CD4-positive, alpha-beta T cell treated with Interleukin-6 for 4 hours (primary cell): ENCODE measurements at places on chromosomes 11 and 22.

DNA sequence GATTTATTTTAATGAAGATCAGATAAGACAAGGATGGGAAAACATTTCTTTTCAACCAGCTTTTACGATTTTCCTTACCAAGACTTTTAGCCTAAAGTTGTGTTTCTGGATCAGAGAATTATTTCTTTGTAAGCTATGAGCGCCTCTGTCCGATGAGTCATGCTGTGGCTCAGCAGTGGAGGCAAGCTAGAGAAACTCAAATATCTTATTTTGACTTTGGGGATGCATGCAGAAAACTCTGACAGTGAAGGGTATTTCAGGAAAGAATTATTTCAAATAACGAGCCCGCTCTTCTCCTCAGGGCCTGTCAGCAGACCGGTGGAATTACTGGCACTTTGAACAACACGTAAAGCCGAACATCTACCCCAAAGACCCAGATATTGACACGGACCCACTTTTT lies 77.9 kb upstream of the OR5AK2 start:
- no peak for DNase-seq

- no peak for DNase-seq
Observed at GRCh38 chr22:20610243-20610686, 102.9 kb downstream of the MED15 start.

DNA sequence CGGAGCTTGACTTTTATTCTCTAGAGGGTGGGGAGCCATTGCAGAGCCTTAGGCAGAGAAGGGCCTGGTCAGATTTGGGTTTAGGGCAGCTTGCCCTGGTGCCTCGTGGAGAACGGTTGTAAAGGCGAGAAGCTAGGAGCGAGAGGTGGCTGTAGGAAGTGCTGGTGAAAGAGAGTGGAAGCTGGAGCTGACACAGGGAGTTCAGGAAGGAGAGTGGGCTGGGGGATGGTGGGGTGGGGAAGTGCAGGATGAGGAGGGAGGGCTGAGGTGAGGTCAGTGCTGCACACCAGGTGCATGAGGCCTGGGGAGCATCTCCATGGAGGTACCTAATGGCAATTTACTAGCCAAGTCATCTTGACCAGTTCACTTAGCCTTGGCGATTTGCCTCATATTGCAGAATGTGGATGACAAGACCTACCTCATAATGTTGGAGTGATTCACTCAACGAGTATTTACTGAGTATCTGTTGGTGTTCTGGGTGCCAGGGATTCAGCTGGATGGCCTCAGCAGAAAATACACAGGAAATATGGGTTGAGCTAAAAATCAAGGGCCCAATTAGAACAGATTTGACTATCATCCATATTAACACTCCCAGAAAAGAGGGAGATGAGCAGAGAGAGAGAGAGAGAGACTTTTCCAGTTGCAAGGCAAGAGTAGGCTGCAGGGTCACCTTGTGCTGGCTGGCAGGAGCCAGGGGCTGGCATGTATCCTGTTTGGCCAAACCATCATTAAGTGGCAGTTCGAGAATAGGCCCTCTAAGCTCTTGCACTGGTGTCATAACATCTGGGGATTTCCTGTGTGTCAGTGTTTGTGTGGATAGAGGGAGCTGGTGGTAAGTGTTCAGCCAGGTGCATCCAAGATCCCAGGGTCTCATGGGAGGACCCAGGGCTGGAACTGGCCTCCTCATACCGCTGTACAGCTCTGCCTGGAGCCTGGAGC lies 44.4 kb upstream of the CLDN5 start:
- DNase-seq: no peak

DNA sequence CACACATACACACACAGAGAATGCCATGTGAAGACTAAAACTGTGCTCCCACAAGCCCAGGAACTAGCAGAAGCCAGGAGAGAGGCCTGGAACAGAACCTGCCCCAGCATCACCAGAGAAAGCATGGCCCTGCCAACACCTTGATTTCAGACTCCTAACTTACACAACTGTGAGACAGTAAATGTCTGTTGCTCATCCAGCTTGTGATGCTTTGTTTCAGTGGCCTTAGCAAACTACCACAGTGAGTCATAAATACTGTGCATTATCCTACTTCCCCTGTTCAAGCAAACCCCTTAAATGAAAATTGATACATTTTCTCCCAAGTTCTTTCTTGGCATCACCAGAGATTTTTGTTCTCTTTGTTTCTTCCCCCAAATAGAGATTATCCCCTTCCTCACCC lies 1539.4 kb upstream of the TENM4 start:
- no peak for DNase-seq

- no peak for DNase-seq
Observed at GRCh38 chr11:108101090-108101775, 20.1 kb upstream of the ACAT1 start.

DNA sequence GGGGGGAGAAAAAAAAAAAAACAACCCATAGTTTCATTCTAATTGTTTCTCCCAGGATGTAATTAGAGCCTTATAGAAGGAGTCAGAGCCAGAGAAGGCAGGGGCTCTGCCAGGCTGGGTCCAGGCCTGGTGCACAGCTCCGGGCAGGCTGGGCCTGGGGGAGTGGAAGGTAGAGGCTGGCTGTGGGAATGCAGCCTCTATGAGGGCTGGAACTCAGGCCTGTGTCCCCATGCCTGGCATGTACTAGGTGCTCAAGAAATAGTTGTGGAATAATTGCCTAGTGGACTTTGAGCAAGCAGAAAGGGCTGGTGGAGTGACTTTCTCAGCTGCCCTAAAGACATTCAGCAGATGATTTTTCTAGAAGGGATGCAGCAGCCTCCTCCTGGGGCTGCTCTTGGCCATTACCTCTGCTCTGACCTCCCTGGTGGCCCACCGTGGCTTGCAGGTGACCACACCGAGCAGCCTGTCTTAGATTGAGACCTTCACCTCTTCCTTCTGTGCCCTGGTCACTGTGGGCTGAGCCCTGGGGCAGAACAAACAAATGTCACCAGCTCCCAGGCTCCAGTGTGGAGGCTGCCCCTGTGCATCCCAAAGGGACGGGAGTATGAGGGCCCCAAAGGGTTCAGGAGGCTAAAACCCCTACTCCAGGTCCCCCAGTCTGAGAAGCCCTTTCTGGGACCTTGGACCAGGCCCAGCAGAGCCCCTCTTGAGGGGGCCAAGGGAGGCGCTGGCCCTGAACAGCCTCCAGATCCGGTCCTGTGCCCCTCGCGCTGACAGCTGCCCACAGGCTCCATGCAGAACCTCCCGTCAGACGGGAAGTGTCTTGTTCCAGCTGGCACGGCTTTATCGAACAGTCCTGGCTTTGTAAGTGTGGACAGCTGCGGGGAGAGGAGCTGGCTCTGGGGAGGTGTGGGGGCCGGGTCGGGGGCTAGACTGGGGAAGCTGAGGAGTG lies 18.8 kb downstream of the MYEOV start:
- no peak for DNase-seq

DNA sequence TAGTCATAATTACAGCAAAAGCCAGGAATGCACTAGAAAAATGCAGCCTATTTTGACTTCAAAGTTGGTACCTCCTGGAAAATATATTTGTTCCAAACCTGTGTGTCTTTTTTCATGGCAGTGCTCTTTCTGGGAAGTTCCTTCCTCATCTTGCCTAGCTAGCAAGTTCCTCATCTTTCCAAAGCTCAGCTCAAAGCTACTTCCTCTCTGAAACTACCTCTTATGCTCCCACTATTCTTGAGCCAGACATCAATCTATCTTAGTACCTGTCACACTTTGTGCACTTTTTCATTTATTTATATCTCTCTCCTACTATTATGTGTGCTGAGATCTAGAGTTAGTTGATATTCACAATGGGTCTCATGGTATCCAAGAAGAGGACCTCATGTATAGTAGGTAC lies 191.6 kb upstream of the CCDC90B start:
- no peak for DNase-seq

DNA sequence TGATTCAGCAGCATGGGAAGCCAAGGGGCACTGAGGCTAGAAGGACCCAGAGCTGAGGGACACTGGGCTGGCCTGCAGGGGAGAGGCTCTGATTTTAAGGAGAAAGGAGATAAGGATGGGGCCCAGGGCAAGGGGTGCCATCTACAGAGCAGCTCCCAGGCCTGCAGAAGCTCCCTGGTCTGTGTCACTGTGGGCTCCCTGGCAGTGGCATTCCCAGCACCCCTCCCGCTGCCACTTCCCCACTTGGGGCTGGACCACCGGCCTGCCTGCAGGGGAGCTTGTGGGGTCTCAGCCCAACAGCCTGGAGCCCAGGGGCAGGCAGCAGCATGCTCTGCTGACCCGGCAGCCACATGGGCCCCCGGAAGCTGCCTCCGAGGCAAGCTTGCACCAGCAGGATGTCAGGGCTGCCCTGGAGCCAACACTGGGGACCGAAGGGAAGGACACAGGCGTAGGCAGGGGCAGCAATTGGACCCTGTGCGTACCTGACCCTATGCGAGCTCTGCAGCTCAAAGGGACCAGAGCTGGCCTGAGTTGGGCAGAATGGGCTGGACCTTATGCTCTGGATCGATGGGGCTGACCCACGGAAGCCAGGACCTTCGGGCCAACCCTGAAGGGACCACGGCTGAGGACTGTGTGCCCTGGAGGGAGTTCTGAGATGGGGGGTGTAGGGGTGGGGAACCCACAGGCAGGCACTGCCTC lies 35.4 kb upstream of the WNT7B start:
- no peak for DNase-seq

DNA sequence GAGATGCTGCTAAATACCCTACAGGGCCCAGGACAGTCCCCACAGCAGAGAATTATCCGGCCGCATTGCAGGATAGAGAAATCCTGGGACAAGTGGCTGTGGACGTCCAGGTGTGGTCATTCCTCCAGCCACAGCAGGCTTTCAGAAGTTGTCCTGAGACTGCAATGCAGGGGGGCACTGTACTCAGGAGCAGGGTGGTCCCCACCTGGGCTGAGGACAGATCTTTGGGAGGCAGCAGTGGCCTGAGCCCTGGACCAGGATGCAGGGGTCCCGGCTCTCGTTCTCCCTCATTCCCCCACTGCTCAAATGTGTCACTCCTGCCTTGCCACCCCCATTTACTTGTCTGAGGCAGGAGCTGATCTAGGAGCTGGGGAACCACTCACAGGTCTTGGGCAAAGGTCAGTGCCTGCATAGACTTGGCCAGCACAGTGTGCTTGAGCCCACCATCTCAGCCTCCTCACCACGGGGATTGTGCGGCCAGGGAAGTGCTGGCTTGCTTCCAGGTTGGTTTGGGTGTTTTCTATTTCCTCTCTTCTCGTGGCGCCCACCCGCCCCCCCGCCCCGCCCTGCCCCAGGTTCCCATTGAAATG lies 15.3 kb downstream of the LINC01488 start:
- DNase-seq: no peak

DNA sequence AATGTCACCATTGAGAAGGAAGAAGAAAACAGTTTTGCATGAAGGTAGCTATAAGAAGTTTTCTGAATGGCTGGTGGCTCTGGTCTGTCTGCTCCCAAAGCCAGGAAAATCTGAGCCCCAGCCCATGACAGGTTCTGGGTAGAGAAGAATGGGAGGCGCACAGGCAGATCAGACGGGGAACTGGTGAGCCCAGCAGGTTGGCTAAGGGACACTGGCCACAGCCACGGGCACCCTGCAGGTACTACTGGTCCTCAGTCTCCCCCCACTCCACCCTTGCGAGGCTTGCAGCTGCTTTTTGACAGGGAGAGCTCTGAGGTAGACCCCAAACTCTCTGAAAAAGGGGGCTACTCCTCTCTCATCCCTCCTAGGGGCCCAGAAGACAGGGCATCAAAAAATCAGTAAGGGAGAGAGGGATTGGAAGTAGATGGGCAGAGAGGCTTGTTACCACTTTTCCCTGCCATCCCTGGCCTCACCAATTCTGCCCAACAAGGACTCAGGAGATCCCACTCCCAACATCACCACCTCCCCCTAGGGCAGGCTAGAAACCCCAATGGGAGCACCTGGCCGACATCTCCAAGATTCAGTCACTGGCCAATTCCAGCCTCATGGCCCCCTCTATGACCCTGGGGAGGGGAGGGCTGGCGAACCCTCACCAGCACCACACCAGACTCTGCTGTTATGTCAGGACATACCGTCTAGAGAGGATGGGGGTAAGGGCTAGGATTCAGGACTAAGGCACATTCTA lies 17.4 kb downstream of the SCN4B start:
- no peak for DNase-seq

GRCh38 chr11:31601635-31602282 lies 92.2 kb downstream of the ELP4 start:
- no peak for DNase-seq

DNA sequence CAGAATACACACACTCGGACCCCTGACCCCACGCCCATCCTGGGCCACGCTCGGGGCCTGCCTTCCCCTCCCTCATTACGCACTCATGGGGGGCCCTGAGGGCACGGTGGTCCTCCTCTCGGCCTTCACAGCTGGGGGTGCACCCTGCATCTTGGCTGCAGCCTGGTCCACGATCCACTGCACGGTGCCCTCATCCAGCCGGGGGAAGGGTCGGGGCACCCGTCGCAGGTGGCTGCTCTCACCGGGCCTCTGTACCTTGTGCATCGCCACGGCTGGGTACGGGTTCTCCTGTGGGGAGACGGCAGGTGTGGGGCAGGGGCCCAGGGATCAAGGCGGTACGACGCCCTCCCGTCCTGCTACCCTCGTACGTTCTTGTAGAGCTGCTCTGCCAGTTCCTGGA lies 10.4 kb downstream of the SBF1 start:
- DNase-seq: no peak

DNA sequence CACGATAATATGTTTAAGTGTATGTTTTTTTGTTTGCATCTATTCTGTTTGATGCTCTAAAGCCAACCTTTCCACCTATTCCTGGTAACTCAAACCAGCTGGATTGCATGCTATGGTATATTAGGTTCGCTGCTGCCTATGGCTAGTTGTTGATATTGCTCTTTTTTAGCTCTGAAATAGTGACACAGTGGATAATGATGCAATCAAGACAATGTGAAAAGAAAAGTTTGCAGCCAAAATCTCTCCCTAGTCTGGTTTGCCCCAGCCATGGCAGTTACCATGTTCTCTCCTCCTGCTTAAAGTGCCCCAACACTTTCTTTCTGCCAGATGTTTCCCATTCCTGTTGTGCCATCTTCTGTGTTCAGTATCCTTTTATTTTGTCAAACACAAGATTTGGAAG lies 269.7 kb downstream of the DYNC2H1 start:
- DNase-seq: no peak

DNA sequence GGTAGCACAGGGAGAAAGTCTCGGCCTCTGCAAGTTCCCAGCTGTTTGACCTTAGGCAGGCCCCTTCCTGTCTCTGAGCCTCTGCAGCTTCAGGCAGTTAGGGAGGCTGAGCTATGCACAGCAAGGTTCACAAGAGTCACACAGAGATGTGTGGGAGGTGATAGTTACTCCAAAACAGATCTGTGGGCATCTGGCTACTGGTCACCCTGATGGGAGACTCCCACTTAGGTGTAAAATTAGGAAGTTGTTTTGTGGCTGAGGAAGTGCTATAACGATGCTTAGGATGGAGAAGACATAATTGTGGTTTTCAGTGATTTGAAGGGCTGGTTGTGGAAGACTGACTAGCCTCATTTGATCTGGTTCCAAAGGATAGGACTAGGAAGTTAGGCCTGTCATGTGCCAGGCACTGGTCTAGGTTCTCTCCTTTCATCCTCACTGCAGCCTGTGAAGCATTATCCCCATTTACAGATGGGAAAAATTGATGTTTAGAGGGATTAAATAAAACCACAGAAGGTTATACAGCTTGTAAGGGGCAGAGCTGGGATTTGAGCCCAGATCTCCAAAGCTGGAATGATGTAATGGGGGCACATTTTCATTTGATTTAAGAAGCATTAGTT lies 13.5 kb downstream of the ACO2 start:
- DNase-seq: no peak
